HepG2 (cell line): ENCODE measurements at places on chromosomes 6 and 20.

DNA sequence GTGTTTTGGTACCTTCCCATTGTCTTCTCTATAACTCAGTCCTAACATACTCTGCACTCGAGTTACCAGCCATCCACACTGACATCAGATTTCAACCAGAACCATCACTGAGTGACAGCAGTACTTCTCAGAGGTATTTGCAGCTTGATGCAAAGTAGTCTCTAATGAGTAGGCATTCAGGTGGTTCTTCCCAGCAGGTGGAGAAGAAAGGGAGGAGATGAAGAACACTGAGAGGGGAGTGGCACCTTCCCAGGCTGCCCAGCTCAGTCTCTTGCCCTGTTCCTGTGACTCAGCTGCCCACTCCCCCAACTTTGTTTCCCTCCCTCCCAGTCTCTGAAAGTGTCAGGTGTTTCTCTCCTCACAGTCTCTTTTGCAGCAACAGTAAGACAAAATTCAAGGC is 38.7 kb upstream of the SMIM28 start:
- no peak for DNase-seq

GRCh38 chr20:50041246-50041873 is 58.6 kb downstream of the SNAI1 start:
- no peak for DNase-seq

DNA sequence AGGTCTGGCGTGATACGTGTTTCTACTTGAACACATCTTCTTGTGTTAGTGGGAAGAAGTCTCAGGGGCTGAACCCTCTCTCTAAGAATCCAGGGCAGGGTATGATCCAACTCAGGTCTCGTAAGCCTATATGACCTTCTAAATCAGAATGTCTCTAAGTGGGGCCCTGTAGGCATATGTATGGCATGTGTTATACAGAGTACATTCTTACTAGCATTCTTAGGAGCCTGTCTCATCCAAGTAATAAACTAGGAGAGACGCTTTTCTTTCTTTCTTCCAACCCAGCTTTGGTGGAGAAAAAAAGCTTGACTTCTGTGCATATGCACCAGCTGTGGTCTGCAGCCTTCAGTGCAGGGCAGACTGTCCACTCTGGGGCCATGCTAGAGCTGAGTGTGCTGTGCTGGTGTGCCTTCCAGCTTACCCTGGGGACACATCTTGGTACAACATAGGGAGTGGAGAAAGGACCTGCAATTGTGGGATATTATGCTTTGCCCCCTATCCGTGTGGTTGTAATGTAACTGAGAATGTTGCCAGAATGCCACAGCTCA is 47.3 kb downstream of the L3MBTL3 start:
- DNase-seq = no peak

GRCh38 chr6:11206576-11206975 is 25.9 kb downstream of the NEDD9 start:
- DNase-seq = no peak

DNA sequence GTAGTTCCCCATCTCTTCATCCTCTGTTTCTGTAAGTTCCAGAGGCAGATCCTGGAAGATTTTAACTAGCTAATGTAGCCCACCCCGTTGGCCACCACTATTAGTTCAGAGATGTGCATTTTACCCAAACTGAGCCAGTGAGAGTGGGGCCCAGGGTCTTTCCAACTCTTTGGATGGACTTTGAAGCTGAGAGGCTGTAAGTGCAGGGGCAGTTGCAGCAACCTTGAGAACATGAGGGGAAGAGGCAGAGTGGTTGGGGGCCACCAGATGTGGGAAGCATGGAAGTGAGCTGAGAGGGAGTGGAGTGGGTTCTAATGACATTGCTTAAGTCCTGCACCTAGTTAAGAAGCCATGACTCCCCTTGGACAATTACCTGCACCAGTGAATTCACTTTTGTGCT is 72.2 kb downstream of the CDH26 start:
- no peak for DNase-seq

- no peak for DNase-seq
Observed at GRCh38 chr6:22749696-22750095, 180.3 kb downstream of the HDGFL1 start.

- no peak for DNase-seq
Observed at GRCh38 chr20:50312682-50313521, 122.3 kb downstream of the CEBPB start.

GRCh38 chr6:41591859-41592502 is 45.8 kb downstream of the FOXP4 start:
- DNase-seq = peak; percentile 65

DNA sequence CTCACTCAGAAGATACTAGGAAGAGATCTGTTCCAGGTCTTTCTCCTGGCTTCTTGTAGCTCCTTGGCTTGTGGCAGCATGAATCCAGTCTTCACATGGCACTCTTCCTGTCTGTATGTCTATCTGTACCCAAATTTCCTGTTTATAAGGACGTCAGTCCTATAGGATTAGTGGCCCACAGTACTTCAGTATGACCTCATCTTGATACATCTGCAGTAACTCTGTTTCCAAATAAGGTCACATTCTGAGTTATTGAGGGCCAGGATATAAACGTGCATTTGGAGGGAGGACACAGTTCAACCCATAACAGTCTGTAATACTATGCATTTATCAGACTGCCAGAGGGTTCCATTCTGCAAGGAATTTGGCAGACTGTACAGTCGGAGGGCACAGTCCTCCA is 57.6 kb upstream of the DYNLRB1 start:
- no peak for DNase-seq

DNA sequence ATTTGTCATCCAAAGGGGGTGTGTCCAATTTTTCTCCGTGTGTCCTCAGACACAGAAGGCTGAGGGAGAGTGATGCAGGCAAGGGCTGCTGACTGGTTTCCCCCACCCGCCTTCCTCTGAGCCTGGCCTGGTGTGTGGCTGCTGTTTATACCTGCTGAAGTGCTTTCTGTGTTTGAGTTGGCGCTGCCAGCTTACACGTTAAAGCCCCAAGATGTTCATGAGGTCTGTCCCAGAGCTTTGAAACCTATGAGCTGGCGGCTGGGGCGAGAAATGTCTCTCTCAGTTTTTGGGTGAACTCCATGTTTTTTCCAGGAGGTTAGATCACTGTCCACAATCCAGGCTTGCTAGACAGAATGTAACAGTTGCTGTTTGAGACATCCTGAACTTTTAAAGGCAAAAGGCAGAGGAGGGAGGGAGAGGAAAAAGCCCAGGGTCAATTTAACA is 69.0 kb upstream of the CCN2 start:
- no peak for DNase-seq

DNA sequence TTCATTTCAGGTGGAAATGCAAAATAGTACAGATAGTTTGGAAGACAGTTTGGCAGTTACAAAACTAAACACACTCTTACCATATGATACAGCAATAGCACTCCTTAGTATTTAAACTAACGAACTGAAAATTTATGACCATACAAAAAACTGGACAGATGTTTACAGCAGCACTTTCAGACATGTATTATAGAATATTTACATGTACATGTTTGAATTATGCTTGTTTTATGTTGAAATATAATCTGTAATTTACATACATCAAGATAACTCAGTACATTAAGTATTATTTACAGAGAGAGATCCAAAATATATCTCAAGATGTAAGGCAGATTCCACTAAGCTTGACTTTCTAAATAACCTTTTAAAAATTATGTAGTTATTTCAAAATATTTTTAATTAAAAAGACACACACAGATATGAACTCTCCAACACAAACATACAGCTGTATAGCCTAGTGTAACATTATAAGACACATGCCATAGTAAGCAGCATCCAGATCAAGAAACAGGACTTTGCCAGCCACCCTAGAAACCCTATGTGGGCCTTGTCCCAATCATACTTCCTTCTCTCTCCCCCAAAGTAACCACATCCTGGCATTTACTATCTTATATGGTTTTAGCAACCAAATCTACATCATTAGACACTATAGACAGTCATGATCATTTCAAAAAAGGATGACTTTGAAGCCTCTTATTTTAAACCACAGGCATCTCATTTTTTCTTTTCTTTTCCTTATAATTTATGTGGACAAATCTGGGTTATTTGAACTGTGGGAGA is 82.2 kb downstream of the MAN1A1 start:
- no peak for DNase-seq

DNA sequence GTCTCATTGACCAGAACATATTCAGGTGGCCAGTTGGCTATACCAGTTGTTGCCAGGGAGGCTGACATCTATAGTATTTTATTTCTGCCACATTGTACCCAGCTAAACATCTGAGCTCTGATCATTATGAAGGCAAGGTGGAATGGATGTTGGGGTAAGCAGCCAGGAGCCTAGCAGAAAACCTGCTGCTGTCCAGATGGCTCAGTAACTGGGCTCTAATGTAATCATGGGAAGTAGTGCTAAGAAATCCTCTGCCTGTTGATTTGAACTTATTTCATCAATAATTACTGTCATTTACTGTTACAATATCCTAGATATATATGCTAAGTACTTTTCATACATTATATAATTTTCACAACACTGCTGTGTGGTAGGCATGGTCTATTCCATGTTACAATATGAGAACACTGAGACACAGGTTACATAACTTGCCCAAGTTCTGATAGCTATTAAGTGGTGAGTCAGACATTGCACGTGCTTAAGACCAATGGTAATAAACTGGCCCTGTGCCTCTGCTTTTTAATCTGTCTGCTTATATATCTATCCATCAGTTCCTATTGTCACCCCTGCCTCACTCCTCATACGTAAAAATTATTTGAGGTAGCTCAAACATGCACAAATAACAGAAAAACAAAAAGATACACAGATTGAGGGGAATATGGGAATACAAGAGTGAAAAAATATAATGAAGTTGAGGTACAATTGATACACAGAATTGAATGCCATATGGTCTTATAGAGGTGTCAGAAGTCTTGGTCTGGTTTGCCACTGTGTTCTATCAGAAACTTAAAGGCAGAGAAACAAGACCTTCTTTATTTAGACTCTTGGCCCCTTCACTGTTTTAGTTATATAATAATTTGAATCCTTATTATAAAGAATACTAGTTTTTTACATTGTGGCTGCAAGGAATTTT is 25.2 kb downstream of the TBPL1 start:
- no peak for DNase-seq

GRCh38 chr6:28683945-28684538 is 158.4 kb downstream of the GPX5 start:
- peak; percentile 68 for DNase-seq

GRCh38 chr20:18879262-18879661 is 65.7 kb downstream of the SCP2D1 start:
- DNase-seq = no peak

DNA sequence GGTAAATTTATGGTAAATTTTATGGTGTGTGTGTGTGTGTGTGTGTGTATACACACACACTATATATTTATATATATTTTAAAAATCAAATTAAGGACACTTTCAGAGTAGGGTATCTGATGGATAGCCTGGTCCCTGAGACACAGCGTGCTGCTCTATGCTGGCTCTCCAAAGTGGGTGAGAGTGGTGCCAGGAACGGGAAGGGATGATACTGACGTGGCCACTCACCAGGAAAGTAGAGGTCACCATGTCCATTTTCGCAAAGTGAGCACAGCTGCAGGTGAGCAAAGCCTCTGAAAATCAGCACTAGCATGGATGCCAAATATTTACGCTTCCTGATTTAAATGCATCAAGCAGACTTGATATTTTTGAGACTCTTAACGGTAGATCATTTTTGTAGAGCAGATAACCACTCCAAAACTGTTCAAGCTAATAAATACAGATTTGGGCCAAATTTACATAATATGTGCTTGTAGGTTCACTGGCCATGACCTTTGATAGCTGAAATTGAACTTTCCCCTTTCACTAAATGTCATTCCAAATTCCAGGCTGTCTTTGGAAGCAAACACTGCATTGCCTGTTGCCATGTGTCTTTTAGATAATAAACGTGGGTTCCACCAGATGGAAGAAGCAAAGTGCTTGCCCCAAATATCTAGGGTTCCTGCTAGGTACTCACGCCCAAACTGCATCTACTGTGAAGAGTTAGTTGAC is 116.6 kb downstream of the ATXN1 start:
- DNase-seq = no peak

- no peak for DNase-seq
Observed at GRCh38 chr6:150200428-150201100, 57.7 kb downstream of the PPP1R14C start.

- no peak for DNase-seq
Observed at GRCh38 chr20:31967830-31968249, at the start of gene XKR7. Gene XKR7, plus strand, starts transcription at chr20:31968151. Its CDS starts 25 bp downstream, at chr20:31968176.

DNA sequence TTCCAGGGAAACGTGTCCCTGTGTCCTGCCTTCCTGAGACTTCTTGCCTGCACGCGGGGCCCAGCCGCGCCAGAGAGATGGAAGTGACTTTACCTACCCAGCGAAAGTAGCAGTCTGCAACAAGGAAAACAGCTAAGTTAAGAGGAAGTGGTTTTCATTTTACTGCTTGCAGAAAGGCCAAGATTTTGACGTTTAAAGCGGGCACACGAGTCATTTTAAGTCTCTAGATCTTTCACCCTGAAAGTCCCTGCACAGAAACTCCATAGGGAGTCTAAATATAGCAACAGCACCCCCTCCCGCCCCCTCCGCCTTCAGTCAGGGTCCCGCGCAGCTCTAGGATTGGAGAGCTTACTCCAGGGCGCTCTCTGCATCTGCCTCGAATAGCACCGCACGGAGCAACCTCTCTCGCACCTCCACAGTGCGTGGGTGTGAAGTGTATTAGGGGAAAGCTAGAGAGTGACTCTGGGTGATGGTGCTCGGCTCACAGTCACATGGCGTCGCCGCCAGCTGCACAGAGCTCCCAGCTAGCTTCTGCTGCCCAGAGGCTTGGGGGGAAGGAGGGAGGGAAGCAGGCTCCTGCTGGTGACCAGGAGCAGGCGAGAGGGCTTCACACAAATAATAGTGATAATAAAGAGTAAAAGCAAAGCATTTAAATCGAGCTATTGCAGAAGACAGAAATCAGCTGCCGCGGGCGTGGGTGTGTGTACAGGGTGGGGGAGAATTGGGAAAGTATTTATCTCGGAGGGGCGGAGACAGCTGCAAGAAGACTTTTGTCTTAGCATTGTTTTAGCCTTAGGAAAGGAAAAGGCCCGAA is 1.8 kb upstream of the KCNQ5 start:
- DNase-seq = no peak

- DNase-seq = no peak
Observed at GRCh38 chr6:146300521-146300920, 243.1 kb upstream of the RAB32 start.

- DNase-seq = peak; percentile 95
Observed at GRCh38 chr6:75524322-75524972, 30.8 kb upstream of the FILIP1 start.

DNA sequence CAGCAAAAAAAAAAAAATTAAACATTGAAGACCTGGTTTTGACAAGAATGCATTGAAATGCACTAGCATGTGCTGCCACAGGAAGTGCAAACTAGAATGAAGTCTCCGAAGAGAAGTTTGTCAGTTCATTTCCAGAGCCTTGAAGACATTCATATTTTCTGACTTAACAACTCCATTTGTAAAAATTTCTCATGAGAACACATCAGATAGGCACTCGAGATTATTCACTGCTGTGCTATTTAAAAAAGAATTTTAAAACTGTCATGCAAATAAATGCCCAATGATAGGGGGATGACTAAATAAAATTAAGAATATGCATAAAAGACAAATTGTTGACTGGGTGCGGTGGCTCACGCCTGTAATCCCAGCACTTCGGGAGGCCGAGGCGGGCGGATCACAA is 394.6 kb upstream of the JARID2 start:
- DNase-seq = no peak
